ENCODE measurements at places on chromosomes 1 and 21.
A peak's percentile ranks its signal among the peaks of the same experiment; 100 is the strongest.

DNA sequence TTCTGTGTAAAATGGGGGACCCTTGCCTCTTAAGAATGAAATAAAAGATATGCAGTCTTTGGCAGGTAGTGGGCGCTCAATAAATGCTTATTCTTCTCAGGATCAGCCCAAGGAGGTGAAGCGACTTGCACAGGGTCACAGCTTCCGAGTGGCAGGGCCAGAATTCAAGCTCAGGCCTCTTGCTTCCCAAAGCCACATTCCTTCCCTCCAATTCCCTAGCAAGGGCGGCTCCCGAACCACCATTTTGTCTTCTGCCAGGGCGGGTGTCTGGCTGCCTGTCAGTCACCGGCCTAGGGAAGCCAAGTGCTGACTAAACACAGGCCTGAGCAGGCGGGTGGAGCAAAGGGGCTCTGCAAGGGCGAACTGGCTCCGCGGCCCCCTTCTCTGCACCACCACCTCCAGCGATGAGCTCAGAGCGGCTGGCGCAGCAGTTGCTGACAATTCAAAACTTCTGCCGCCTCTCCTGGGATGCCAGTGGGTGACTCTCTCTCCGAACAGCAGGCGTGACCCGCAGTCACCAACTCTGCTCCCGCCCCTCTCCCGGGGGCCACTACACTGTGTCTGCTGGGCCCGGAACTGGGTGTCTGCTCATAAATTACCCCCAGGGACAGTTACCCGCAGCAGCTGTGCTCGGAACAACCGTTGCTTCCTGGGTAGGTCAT is 10.8 kb downstream of the GPR3 start:
- DNase-seq: no peak

DNA sequence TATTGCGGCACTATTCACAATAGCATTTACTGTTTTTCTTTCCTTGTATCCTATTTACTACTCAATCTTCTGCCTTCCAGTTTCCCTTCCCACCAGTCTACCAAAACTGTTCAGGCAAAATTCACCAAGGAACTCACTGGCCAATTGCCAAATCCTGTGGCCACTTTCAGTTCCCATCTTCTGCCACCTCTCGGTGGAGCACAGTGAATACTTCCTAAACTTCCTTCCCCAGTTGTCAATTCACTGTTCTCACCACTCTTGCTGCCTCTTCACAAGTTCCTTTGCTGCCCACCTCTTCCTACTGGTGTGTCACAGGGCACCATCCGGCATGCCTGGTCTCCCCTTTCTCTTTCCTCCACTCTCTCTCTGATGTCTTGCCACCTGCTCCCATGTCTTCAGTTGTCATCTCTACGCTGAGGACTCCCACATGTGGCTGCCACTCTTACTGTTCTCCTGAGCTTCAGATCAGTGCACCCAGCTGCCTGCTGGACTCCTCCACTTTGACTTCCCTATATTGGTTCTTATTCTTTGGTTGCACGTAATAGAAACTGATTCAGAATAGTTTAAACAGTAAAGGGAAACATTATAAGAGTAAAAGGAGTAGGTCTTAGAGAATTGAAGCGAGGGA is 114.4 kb downstream of the PIK3R3 start:
- DNase-seq: no peak

- no peak for DNase-seq
Measured at GRCh38 chr1:23897083-23897482, 16.1 kb downstream of the CNR2 start.

- DNase-seq: no peak
Measured at GRCh38 chr1:243503155-243503554, 247.3 kb downstream of the SDCCAG8 start.

- no peak for DNase-seq
Measured at GRCh38 chr21:32382108-32382644, 10.6 kb downstream of the URB1 start.

GRCh38 chr1:201105688-201106087 is 6.5 kb downstream of the CACNA1S start:
- DNase-seq: no peak

DNA sequence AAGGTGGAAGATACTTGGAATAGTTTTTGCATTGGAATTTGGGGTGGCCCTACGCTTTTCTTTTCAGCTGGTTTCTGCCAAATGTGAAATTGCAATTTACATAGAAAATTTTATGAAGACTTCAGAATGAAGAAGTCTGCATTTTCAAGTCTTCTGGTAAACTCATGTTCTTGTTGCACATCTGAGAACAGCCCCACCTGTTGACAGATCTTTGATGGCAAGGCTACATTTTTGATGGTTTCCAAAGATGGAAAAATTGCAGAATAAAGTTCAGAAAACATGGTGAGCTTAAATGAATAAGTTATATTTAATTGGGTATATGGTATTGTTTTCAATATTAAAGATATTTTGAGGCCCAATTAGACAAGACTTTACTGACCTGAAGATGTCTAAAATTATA is 25.4 kb downstream of the OLFM3 start:
- DNase-seq: peak; percentile 0

DNA sequence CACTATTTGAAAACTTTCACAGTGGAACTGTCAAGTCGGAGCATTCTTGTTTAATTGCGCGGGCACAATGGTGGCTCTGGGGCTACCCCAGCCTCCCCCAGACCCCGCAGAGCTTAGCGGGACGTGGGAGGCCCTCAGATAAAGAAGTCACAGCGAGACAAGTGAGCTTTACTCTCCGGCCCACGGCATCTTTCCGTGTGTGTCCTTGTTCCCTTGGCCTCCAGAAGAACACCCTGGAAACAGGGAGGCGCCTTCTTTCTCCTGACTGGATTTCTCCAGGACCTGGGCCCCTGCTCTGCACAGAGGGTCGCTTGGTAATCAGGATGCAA is 382.8 kb downstream of the RRAGC start:
- DNase-seq: no peak

DNA sequence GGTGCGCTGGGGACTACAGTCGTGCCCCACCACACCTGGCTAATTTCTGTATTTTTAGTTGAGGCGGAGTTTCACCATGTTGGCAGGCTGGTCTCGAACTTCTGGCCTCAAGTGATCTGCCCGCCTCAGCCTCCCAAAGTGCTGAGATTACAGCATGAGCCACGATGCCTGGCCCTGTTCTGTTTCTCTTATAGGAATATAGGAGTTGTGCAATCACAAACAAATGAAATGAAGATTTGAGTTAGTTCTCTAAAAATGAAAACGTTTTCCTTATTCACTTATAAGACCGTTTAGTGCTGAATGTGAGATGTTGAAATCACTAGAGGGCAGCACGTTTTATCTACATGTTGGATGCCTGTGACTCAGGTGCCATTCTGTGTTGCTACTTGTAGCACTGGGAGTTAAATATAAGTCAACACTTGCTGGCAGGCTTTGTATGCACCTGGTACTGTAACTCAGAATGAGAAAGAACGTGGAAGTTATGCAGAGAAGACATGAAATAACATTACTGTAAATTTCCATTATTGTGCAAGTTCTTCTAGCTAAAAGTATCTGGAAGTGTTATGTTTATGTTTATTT is 45.8 kb downstream of the MIGA1 start:
- DNase-seq: peak; percentile 32

DNA sequence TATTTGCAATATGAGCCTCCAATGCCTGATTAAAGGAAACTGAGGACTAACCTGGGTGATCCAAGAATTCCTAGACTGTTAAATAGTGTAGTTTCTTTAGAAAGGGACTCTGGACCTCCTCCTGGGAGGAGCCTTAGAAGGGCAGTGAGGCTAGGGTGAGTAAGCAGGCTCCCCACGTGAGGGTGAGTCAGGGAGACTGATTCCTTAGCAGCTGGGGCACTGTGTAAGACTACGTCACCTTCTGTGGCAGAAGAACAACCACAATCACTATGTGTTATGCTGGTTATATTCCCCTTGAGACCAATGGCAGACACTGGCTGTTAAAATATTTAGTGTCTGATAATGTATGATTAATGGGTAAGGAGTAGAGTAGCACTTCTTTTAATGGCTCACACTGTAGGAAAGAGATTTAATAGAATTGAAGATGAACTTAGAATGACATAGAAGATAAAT is 53.3 kb upstream of the SYT14 start:
- peak; percentile 26 for DNase-seq

DNA sequence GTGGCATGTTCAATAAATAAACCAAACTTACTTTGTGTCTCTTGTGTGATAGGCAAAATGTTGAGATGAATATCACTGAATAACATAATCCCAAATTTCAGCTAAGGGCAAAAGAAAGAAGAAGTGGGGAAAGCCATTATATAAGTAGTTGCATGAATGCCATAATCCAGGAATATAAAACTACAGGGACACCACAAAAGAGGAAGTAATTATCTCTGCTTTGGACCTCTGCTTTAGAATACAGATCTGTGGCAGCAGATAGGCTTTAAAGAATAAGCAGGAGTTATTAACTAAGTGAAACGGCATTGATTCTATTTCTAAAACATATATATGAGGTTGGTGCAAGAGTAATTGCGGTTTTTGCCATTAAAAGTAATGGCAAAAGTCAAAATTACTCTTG is 288.5 kb upstream of the SNX7 start:
- no peak for DNase-seq

DNA sequence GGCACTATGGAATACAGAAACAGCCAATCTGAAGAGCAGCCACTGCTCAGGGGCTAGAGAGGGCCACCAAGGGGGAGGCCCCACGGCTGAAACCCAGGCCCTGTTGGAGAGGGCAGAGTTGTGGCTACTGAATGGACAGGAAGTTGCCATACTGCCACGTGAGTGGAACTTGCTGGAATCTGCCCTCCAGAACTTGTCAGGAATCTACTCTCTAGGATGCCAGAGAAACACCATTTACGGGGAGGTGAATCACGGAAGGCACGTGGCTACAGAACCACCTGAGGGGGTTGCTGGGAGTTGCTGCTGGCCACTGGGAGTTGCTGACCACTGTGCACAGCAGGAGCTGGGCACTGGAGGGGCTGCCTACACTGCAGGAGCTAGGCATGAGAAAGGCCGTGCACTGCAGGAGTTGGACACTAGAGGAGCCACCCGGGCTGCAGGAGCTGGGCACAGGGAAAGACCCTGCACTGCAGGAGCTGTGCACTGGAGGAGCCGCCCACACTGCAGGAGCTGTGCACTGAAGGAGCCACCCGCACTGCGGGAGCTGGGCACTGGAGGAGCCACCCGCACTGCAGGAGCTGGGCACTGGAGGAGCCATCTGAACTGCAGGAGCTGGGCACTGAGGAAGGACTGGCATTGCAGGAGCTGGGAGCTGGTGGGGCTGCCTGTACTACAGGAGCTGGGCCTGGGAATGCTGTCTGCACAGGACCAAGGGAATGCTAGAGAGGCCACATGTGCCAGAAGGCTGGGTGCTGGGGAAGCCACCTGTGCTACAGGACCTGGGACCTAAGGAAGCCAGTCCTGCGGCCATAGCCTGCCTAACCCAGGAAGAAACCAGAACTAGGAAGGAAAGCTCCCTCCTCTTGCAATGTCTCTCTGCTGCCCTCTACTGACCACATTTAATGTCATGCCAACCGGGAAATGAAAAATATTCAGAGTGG is 343.4 kb downstream of the MATN1 start:
- DNase-seq: peak; percentile 55

All from Caco-2 (cell line).